ENCODE measurements at places on chromosomes 7 and 10.

- no peak for DNase-seq
Measured at GRCh38 chr7:20220293-20220761, 3.1 kb upstream of the MACC1 start.

GRCh38 chr10:51896849-51897248 is 197.5 kb upstream of the CSTF2T start:
- DNase-seq, result no peak

- no peak for DNase-seq
Measured at GRCh38 chr10:31926765-31927564, 1.7 kb downstream of the ARHGAP12 start.

DNA sequence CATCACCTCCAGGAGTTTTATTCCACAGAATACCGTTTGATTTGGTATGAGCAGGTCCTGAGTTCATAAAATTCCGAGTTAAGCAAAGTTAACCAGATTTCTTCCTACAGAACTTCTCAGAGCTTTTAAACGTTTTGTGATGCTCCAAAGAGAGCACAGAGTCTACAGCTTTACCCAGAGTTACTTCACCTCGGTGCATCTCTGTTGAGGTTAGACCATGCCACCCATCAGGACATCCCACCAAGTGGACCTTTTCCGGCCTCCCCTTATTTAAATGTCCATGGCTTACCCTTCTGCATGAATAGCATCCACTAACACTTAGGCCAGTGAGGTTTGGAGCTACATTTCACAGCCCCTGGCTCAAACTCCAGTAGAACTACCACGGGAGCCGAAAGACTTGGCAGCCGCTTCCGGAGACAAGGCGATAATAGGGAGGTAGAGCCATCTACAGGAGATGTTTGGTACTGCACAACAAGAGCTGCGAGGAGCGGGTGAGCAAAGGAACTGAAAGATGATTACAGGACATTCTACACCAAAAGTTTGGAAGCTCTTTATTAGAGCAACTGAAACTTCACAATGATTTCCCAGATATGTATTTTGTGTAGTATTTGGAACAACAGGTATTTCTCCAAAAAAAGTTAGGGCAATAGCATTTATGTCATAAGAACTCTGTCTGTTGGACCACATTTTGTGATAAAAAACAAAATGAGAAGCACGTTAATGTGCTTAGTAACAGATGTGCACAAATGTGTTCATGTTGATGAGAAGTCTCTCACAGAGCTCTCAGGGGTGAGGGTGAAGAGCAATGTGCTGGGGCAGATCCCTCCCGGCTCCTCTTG is 174.7 kb downstream of the HERPUD2 start:
- DNase-seq, result no peak

- DNase-seq, result no peak
Measured at GRCh38 chr7:88104732-88105131, 115.1 kb downstream of the SRI start.

DNA sequence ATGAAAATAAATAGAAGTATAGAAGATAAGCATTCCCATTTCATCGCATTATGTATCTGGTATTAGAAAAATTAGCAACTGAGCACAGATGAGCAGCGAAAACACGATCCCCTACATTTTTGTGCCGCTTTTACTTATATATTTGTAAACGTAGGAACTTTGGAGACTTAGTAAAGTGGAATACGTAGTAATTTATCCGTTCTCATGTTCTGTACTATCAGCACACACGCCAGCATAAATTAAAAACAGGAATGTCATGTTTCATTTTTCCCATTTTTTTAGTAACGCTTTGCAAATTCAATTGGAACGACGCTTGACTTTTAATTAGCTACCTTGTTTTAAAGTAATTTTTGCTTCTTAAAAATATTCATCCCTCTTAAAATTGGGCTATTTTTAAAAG is 2.4 kb downstream of the ZNRF2 start:
- no peak for DNase-seq

DNA sequence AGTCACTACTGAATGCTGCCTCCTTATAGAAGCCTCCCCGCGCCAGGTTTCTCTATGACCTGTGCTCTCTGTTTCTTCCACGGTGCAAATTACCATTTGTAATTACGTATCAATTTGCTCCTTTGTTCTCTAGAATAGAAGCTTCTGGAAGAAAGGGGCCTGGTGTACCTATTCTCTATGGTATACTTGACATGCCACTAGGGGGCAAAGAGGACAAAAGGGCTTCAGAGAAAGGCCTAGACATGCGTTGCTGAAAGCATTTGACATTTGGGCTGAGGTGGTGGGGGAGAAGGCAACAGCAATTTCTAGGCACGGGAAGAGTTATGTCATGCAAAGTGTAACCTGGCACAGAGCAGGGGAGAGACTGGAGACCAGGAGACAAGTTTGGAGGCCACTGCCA is 148.7 kb downstream of the WDR11 start:
- DNase-seq, result no peak
